SK-N-SH (cell line): ENCODE measurements at places on chromosomes 5 and 9.
A peak's percentile ranks its signal among the peaks of the same experiment; 100 is the strongest.

DNA sequence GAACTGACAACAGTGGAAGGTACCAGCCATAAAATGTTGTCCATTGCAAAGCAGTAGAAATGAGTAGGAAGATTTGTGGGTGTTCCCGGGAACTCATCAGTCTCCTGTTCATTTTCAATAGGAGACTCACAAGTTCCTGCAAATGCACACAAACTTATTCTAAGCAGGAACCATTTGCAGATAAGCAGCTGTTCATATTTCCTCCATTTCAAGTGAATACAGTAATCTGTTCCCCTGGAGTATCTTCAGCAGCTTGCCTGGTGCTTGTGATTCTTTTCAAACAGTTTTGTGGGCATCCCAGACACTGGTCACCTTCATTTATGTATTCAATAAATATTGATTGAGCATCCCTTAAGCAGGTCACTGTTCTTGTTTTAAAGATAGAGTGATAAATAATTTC, 1315.5 kb upstream of the C9orf72 start:
- DNase-seq: no peak

DNA sequence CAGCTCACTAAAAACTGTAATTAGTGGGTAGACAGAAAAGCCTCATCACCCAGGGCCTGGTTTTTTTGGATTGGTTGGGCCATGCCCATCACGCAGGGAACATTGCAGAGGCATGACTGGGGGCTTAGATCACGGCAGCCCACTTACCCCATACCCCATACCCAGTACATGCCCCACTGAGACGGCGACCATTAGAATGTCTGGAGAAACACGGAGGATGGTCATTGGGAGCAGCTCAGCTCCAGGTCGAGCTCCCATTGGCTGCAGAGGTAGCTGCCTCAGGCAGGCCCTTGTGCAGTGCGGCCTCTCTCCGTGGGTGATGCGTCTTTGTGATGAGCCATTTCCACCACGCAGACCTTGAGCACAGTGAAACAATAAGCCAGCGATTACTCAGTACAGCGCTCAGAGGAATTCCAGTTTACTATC, 204.0 kb downstream of the GADD45G start:
- DNase-seq: no peak

- DNase-seq: no peak
Observed at GRCh38 chr9:93906195-93906880, 48.8 kb downstream of the BARX1 start.

DNA sequence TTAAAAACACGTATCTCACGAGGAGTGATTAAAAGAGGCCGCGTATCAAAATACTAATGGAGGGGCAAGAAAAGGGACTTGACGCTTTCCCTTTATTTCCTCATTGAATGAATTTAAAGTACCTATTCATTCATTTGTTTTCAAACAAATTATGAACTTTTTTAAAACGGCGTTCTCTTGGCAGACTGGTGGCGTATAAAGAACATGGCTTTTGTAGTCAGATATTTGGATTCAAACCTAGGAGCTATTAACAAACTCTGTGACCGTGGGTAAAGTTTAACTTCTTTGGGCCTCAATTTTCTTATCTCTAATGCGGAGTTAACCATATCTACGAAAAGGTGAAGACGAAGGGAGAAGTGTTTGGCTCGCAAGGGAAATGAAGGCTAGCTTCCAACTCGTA, 876 bp downstream of the CAAP1 start:
- peak; percentile 19 for DNase-seq

DNA sequence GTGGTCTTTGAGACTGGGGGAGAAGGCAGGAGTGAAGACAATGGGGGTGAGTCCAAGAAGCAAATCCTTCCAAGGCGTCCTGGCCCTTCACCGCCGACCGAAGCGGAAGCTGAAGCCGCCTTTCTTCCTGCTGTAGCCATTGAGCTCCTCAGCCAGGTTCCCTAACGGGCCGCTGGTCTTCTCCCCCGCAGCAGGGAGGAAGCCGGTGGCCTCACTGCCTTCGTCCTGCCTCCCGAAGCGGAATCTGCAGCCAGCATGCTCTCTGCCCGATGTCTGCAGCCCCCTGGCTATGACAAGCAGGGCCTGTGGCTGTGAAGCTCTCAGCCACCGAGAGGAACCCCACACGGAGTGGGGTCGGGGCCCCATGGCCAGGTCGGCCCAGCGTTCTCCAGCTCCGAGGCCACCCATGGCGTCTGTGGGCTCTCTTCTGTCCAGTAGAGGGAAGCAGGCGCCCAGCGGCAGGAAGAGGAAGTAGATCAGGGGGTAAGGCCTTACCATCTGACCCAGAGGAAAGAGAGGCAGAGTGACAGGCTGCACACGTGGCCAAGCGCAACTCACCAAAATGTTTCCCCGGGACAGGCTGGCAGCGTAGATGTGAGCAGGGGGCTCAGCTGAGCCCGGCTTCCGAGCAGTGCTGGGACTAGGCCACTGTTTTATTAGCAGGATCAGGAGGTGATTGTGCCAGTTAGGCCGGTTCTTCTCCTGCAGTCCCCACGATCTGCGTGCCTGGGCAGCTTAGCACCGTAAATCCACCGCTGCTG, 3.1 kb downstream of the QRFP start:
- DNase-seq: peak; percentile 41

DNA sequence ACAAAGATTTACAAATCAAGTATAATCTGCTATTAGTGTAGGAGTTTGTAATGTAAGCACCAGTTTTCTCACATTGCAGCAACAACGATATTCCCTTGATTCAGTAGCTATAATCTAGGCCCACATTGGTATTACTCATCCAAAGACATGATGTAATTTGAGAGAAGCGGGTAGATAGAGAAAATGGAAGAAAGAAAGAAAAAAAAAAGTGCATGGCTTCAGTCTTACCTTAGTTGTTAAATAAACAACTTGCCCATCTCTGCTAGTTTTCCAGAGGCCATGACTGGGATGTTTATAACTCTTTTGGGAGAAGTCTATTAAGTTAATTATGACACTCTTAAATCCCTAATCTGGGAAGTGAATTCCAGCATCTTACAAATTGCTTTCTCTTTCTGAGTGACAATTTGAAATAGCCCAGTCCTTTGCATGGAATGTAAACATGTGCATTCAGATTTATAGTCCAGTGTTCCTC, 2.8 kb downstream of the MELK start:
- no peak for DNase-seq

DNA sequence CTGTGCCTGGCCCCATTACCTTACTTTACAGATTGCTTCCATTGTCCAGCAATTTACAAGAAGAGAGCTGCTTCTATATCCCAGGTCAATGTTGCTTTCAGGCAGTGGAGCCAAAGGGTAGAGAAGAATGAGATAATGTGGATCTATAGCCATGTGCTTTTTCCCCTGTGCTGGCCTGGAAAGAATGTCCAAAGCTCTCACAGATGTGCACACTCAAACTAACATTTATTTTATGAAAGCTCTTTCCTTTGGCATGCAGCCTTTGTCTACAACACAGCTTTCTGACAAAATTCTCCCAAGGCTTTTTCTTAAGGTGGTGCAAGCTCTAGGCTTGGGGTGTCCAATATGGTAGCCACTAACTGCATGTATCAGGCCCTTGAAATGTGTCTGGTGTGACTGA, 217.3 kb downstream of the LRRC70 start:
- DNase-seq: no peak

- no peak for DNase-seq
Observed at GRCh38 chr5:23419115-23419514, 88.3 kb upstream of the PRDM9 start.

DNA sequence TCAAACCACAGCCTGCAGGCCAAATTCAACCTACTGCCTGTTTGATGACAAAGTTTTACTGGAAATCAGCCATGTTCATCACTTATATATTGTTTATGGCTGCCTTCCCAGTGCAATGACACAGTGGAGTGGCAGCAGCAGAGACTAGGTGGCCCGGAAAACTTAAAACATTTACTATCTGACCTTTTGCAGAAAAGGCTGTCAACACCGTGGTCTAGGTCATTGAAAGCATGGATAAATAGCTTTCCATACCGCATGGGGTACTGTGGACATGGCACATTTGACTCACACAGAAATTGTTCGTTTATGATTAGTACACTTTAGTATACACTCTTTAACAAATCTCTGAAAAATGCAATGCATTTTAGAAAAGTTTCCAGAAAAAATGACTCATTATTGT, 298.3 kb upstream of the EFNA5 start:
- no peak for DNase-seq

DNA sequence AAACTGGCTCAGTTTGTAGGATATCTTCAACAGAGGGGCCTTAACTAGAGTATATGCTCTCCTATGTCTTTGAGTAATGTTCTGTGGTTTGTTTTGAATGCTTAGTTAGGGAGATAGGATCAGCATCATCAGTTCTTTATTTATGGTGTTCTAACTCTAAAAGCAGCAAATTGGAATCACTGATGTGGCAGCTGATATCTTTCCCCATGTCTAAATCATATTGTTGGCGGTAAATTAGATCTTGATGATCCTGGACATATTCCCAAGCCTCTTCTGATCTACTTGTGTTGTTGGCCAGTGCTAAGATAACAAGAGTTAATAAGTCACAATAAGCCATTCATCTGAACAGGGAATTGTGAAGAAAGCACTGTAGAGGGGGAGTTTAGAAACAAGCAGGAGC, 332.4 kb upstream of the DAB2 start:
- no peak for DNase-seq

DNA sequence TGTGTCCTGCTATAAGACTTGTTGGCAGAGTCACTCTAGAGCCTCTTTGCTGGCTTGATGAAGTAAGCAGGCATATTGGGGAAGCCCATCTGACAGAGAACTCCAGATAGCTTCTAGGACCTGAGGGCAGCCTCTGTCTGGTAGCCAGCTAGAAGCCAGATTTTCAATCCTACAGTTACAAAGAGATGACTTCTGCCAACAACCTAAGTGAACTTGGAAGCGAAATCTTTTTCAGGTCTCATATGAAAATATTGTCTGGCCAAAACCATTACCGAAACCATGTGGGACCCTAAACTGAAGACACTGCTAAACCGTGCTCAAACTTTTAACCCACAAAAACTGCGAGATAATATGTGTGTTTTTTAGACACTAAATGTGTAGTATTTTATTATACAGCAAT, 140.9 kb downstream of the MRPS30 start:
- DNase-seq: no peak

DNA sequence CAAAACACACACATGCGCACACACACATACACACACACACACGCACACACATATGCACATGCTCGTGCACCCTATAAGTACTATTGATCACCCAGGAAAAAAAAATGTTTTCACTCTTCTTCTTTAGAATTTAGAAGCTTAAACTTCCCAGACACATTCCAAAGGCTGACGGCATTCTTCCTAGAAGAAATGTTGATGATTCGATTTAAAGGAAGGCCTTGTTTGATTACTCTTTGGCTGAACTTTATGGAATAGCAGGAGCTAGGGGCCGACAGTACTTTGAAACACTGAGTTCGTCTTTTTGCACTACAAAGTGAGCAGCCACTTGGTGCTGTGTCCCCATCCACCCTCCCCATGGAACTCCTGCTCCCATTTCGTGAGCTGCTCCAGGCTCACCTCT, 113.2 kb downstream of the EGFLAM start:
- DNase-seq: no peak

- no peak for DNase-seq
Observed at GRCh38 chr5:60811105-60811504, 33.0 kb downstream of the ELOVL7 start.

GRCh38 chr5:139299486-139299885, 5.9 kb downstream of the MATR3 start:
- no peak for DNase-seq

- no peak for DNase-seq
Observed at GRCh38 chr9:98576859-98577258, 131.9 kb downstream of the GABBR2 start.

DNA sequence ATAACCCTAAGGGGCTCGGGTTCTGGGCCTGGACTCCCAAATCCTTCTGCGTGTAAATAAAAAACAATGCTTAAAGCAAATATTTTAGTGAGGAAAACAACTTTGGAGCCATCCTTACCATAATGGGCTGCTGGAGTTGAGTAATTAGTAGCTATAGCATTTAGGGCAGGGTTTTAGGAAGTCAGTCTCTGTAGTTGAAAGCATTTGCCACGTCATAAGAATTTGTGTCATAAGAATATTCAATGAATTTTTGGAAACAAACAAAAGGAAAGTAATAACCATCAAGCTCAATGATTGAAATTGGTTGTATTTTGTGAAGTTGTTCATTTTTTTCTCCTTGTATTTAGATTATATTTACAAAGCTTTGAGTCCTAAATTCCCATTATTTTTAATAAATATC, 114.8 kb upstream of the ELL2 start:
- no peak for DNase-seq

DNA sequence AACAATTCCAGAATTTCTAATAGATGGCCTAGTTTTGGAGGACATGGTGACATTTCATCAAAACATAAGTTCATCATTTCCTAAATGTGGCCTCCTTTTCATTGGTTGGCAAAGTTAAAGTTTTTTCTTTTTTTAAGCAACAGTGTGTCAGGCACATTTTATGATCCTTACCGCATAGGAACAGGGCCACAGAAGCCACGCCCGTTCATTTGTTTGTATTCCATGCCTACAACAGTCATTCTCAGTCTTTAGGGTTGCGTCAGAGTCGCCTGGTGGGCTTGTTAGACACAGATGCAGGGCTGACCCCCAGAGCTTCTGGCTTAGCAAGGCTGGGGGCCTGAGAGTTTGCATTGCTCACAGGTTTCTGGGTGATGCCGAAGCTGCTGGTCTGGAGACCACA, 130.2 kb downstream of the HSD17B3 start:
- no peak for DNase-seq

DNA sequence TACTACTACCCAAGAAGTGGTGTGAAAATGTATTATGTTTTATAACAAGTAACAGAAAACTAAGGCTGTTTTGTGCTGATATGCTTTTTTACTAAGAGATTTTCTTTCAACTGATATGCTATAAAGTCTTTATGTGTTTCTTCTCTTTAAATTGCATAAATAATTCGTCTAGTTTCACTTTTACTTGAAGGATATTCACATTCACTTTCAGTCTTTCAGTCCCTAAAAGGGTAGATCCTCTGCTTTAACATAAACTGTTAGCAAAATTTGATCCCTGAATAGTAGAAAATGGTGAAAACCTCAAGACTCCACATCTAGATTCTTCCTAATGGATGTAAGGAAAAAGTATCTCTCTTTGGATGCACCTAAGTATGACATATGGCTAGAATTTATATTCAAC, 69.0 kb upstream of the FST start:
- no peak for DNase-seq

DNA sequence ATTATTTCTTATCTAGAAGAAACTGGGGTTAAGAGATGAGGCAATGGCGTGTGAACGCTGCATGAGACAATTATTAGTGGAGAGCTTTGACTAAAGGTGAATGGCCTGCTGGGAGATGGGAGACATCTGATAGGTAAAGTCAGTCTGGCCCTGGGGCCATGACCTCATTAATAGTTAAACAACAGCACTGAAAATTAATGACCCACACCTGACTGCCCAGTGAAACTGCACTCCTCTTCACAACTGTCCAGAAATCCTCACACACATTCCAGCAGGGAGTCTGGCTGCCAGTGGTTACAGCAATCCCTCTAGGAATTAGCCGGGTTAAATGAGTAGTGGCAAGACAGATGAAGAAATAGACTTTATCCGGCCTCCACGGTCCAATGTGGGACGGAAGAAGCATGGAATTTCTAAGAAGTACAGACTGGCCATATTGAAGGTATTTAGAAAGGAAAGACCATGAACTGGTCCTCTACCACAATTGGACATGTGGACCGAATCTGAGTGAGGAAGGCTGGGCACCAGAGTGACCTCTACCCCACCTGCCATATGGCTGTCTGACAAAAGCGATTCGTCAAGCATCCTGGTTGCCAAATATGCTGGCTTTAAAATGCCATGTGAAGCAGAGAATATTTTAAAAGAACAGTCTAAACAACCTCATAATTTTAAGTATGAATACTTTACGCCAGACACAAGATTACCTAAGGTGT, 138.4 kb downstream of the EFNA5 start:
- DNase-seq: no peak

- DNase-seq: no peak
Observed at GRCh38 chr9:107940616-107941595, 451.3 kb upstream of the KLF4 start.
